ENCODE measurements at places on chromosomes 5 and 9.

DNA sequence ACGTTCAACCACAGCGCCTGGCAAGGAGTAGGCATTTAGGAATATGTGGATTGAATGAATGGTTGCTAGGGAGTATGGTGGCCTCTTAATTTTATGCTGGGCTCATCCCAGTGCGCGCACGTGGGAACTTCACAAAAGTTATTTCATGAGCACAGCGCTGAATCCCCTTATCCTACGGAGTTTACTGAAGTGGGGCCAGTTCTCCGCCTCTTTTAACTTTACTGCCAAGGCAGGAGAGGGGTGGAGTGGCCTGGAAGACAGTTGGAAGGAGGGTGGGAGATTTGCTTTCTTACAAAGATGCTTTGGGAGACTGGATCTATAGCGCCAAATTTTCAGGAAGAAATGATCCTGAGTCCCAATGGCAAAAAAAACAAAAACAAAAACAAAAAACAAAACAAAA lies 326.5 kb downstream of the SH3GL2 start:
- no peak for DNase-seq

GRCh38 chr9:136868644-136869043 lies 2.5 kb upstream of the EDF1 start:
- DNase-seq = no peak

DNA sequence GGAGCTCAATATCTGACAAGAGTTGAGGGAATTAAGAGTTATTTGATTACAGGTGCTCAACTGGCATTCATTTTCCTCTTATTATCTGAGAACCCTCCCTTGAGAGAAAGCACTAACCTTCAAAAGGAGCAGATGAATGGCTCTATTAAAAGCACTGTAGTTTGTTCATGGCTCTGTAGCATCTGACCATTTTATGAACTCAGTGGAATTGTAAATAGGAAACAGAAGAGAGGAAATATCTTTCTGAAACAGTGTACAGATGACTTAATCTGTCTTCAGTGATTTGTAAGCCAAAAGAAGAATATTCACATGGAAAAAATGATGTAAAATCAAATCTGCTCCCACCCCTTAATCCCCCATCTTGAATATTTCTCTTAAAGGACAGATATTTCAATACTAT lies 810.4 kb upstream of the GRAMD2B start:
- DNase-seq = no peak

DNA sequence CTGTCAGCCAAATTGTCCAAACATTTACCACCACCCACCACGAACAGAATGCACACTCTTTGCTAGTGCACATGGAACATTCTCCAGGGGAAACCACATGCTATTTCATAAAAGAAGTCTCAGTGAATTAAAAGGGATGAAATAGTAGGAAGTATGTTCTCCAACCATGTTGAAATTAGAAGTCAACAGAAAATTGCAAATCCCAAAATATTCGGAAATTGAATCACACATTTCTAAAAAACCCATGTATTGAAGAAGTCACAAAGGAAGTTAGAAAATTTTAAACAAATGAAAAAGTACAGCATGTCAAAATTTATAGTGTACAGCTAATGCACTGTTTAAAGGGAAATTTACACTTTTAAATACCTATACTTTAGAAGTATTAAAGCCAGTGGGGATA lies 50.8 kb downstream of the TGFBR1 start:
- no peak for DNase-seq

DNA sequence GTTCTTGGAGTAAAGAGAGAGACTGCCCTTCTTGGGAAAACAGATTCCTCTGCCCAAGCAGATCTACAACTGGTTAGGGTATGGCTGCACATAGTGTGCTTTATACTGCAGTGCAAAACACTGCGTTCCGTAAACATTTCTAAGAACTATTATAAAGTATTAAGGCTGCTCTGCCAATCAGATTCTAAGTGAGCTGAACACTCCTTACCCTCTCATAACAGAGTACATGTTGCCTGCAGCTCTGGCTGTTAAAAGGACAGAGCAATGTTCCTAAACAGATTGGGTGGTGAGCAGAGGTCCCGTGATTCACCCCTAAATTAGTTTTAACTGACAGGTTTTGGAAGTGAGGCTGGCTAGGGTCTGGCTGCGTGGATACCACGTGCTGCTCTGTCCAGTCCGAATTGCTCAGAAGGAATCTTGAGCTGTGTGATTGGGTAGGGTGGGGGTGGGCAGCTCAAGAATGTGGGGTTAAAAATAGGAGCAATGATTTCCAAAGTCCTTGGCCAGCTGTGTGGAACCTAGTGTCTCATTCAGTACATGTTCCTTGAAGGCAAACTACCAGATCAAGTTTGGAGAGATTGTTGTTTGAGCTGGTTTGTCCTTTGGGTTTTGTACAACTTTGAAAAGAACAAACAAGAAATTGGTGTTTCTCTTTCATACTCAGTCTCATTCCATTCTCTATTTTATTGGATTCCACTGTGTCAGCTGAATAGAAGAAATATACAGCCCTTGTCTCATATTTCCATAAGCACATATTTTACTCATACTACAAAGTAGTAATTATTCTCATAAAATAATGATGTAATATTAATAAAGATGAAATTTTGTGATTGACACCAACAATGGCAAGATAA lies 497.6 kb upstream of the CD180 start:
- no peak for DNase-seq

GRCh38 chr5:140146523-140146842 lies 20.7 kb downstream of the IGIP start:
- no peak for DNase-seq

DNA sequence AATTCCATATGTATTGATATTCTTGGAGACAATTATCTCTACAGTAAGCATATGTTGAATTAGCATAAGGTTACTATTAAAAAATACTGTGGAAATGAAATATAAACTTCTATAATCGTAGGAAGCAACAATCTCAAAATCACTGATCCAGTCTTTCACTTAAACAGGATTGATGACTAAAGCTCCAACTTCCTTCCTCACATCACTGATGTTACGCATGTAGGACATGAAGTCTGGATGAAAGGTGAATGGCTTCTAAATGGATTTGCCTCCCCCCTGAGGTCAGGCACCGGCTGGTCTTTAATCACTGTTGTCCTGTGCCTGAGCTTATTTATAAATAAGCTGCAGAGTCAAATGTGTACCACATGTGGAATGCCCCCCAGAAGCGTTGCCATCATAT lies 157.1 kb upstream of the NFIB start:
- DNase-seq = no peak

GRCh38 chr5:73485715-73486114 lies 12.5 kb upstream of the BTF3 start:
- DNase-seq = no peak

GRCh38 chr5:97545886-97546535 lies 363.0 kb upstream of the RIOK2 start:
- DNase-seq = no peak

DNA sequence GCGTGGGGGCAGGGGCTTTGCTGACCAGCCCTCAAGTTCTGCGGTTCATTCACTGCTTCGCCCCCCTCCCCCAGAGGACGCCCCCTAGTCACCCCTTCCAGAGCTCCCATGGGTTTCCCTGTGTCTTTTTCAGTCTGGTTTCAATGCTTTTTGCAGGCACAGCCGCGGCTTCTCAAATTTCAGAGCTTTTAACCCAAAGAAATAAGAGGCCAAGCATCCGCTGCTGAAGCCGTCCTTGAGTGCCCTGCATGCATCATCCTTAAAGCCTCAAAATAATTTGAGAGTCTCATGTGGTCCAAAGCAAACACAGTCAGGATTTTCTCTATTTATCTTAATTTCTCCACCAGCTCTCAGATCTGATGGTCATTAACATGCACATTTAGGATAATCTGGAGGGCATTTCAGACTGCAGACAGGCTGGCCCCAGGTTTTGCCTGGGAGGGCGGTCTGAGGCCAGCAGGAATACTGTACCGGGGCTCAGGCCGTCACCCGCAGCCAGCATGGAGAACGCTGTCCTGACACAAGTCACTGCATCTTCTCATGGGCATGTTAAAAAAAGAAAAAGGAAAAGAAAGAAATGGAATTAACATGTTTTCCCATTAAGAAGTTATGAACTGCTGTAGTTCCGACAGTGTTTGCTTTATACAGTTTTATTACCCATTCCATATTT lies 420.8 kb upstream of the IRX4 start:
- no peak for DNase-seq

DNA sequence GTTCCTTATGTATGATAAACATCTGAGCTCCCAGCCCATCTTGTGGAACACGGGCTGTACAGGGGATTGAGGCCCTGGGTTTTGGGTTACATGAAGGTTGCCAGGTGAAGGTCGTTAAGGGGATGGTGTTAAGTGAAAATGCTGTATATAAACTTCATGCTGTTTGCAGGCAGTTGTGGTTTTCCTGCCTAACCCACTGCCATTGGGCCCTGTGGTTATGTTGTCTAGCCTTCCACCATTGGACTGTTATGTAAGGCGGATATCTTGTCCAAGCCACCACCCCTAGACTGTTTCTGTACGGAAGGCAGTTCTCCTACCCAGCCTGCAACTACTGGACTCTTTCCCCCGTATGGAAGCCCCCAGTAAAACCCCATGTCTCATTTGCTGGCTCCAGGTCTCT lies 246.1 kb downstream of the KIF4B start:
- DNase-seq = no peak

GRCh38 chr5:129689045-129689444 lies 58.8 kb upstream of the MINAR2 start:
- no peak for DNase-seq

DNA sequence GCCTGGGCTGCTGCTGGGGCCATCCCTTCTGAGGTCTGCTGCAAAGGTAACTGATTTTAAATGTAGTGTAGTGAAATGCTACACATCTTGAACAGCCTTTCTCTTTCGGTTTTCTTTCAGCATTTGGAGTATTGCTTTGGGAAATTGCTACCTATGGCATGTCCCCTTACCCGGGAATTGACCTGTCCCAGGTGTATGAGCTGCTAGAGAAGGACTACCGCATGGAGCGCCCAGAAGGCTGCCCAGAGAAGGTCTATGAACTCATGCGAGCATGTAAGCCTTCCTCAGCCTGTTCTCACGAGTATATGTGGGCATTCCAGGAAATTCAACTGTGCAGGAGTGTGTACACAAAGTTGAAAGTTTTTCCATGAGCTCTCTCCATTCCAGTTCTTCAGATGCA lies 18.3 kb downstream of the QRFP start:
- no peak for DNase-seq

GRCh38 chr5:145544401-145544800 lies 290.7 kb downstream of the PRELID2 start:
- no peak for DNase-seq

DNA sequence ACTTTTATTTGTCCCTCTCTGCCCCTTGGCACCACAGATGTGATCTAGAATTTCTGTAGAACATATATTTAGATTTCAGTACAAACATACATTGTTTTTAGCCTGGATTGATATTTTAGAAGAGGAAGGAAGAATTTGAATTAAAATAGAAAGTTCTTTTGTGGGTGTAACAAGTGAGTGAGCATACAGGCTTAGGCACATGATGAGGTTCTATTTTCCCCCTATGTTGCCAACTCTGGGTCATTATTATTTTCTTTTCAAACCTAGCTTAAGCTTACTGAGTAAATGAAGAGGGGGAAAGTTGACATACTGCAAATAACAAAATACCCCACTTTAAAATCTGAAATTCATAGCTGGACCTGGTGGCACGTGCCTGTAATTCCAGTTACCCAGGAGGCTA lies 102.9 kb downstream of the GCNT1 start:
- no peak for DNase-seq

GRCh38 chr5:167716126-167716775 lies 575.2 kb upstream of the WWC1 start:
- no peak for DNase-seq

DNA sequence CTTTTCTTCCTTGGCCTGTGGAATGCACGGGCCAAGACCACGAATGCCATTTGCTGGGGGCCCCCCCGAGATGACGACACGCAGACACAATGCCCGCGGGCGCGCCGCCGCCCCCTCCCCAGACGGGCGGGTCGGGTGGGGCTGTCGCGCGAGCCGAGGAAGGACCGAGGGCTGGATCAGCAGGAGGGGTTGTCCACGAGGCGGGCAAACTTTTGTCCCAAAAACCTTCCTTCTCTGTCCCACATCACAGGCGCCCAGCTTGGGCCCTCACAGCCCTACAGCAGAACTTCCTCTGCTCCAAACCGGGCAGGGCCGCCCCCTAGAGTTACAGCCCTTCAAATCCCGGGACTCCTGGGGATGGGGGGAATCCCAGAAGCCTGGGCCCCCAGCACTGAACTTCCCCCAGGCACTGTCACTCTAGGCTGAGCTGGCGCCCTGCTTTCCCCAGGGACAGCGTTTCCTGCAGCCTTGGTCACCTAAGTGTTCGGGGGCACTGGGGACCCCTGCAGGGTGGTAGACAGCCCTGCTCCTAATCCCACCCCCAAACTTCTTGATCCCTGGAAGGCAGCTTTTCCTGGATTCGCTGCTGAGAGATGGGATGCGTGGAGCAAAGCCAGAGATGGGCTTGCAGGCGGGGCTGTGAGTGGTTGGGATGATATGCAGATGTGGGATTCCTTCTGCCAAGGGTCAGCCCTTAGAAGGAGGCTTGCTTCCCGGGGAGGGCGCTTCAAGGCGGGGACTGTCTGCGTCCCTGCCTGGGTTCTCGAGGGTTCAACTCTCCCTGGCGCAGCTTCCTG lies 980 bp downstream of the COL5A1 start:
- no peak for DNase-seq

- DNase-seq = no peak
These were observed 68.0 kb downstream of the RIC1 start for GRCh38 chr9:5696884-5697283.

DNA sequence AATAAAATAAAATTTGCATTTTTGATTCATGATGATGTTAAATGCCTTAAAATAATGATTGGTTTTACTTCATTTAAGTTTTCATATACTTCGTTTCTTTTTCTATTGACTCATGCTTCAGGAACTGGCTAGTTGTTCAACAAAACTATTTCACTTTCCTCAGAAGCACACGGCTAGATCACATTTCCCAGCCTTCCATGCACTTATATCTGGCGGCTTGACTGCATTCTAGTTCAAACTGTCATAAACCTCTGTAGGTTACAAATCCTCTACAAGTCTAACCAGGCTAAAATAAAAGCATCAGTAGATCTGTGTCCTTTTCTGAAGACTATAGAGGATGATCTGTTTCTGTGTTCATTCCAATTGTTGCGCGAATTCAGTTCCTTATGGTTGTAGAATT lies 46.3 kb upstream of the CNTLN start:
- no peak for DNase-seq

DNA sequence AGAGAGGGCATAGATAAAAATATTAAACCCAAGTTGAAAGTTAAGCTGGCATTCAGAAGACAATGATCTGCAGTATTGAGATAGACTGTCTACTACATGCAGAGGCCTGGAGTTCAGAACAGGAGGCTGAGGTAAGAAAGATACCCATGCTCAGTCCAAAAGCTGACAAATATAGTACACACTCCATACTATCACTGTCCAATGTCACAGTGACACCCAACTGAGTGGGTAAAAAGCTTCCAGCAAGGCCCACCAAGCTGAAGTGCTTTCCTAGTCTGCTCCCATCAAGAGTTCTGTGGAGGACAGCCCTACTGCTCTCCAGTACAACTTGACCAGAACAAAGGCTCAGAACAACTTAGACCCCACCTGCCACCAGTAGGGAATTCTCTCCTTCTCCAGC lies 124.9 kb downstream of the SLC12A2 start:
- DNase-seq = no peak

DNA sequence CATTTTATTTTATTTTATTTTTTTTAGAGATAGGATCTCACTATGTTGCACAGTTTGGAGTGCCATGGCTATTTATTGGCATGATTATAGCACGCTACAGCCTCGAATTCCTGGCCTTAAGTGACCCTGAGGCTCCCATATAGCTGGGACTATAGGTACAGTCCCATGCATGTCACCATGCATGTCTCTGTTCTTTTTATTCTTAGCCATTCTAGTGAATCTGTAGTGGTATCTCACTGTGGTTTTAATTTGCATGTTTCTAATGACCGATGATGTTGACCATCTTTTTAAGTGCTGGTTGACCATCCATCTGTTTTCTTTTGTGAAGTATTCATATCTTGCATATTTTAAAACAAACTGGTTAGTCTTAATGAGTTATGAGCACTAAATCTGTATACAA lies 76.1 kb downstream of the SLC44A1 start:
- no peak for DNase-seq

Measured in activated CD8-positive, alpha-beta memory T cell treated with anti-CD3 and anti-CD28 coated beads for 48 hours (primary cell).